ENCODE measurements at places on chromosomes 7 and 10. TPM values are rescaled to one million over a fixed set of nuclear protein-coding genes. Genes with fewer than 3 reads are reported as not detected.

VWDE gene
- total RNA-seq: 0.95 TPM

GRCh38 chr7:2070151-2070763, 162.5 kb downstream of the MAD1L1 start:
- no peak for DNase-seq

TRPV5 gene
- not detected for total RNA-seq

LDB3 gene
- 5.9 TPM for total RNA-seq

DNA sequence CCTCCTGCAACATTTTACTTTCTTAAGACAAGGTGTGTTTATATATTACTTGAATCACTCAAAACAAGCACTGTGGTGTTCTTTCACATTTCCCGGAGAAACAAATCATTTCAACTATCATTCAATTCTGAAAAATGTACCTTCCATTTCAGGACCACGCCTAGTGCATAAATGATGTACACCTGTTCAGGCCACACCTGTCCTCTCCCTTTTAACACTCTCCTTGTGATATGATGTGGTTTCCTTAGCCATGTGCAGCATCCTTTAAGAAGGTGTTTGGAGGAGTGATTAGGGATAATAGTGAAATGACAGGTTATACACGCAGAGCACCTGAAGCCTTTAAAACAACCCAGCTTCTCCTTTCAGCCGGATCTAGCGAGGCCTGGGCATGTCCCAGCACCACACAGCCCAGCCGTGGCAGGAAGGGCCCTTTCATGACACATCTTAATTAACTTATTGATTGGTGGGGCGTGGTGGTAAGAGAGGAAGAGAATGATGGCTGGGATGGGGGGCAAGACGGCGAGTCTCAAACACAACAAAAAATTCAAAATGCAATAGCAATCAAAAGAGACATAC, 26.9 kb downstream of the ABLIM1 start:
- DNase-seq: no peak

- DNase-seq: no peak
These were observed 396.5 kb upstream of the SEMA3D start for GRCh38 chr7:85583131-85583953.

DNA sequence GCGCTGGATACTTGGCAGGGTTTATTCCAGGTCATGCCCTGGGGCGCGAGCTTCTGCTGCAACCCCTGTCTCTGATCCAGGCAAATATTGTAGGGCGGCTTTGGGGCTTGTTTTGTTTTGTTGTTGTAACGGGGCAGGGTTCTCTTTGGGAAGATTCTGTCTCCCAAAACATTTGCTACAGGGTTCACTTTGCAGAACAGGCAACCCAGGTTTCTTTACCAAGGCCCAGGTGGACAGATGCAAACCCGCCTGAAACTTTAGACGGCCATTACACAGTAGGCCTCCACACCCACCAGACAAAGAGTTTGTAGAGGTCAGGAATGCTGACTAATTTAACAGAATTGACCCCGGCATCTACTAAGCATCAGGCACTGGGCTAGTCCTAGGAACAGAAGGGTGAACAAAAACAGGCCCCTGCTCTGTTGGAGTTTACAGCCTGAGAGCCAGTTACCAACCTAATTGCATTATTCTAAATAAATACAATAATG, 567 bp upstream of the CDCA7L start:
- DNase-seq: no peak

DNA sequence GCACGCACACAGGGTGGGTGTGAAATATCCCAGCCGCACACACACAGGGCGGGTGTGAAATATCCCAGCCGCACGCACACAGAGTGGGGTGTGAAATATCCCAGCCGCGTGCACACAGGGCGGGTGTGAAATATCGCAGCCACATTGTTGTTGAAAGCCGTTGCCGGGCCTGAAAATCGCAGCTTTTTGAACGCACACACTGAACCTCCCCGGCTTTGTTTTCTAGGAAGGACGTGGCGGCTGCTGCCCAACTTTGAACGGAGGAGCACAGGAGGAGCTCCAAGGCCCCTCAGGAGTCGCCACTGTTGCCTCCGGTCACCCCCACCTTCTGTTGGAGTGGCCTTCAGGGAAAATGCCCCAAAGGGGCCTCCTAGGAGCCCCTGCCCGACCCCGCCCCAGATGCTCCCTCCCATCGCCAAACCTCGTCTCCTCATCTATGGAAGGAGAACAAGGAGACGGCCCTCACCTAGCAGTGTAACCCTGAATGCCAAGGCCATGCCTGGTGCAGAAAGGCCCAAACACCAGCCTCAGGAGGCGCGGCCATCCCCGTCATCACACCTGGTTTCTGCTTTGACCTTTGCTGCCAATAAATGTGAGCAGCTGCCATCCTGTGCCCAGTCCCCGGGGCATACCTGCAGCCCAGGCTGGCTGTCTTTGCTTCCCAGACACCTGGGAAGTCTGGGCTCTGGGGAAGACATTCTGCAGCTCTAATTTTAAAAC, 318.6 kb downstream of the PTPRN2 start:
- no peak for DNase-seq

LRIT1 gene
- total RNA-seq: not detected

DNA sequence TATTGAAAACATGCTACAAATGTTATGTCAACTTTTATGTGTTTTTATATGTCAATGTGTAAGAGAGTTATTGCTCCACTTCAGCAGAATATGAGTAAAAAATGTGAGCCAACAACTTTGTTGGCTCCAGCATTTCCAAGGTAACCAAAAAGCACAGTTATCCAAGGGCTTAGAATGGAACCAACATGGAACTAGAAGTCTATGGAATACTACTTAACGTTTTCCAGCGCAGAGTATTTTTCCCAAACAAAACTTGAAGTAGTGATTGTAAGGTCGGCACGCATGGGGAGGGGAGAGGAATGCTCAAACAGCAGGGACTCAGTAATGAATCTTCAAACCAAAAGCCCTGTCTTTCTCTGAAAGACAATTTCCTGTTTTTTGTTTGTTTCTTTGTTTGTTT, 45.0 kb upstream of the TSPAN13 start:
- DNase-seq: no peak

DNA sequence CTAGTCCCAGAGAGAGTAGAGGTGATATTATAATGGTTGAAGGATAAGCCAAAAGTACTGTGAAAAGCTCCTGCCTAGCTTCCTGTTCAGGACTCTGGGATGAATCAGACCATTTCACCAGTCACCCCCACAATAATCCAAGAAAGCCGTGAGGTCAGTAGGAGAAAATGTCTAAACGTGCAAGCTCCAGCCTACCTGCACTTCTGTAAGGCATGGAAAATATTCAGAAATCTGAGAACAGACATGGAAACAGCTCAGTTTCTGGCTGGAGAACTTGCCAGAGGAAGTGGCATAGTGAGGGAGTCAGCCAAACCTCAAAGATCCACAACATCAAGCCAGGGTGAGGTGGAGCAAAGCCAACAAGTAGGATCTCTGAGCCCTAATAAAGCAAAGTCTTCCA, 58.2 kb downstream of the ELAPOR2 start:
- DNase-seq: no peak

SNX10 gene
- total RNA-seq: 7.7 TPM

EPHB4 gene
- 188 TPM for total RNA-seq

GRCh38 chr10:7275761-7276440, 134.9 kb downstream of the SFMBT2 start:
- DNase-seq: no peak

GRCh38 chr7:45401851-45402250, 172.3 kb upstream of the ADCY1 start:
- DNase-seq: no peak

GRCh38 chr10:116781370-116781884, 39.1 kb upstream of the HSPA12A start:
- no peak for DNase-seq

GRCh38 chr7:91526404-91526803, 262.2 kb downstream of the FZD1 start:
- no peak for DNase-seq

DNA sequence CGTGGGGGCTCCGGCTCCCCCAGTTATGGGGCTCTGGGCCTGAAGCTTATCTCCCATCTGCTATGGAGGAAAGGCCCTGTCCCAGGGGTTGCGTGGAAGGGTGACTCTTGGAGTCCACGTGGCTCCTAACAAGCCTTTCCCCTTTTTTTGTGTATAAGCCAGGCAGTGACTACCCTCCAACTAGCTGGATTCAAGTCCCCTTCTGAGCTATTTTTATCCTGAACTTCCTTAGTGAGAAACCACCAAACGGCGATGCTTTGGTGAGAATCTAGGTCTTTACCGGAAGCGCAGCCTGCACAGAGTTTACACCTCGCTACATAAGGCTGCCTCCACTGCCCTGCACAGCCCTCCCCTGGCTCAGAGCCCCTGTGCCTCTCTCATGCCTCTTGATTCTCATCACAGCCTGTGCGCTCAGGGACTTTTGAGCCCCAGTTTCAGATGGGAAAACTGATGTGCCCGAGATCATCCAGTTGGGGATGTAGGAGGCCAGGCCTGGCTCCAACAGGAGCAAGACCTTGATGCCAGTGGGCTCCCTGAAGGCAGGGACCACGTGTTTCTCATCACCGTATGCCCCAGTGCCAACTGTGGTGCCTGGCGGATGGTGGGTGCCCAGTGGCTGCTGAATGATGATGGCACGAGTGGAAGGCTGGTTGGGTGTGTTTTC, 102.3 kb upstream of the PPIF start:
- DNase-seq: no peak

GRCh38 chr7:83937930-83938329, 256.7 kb downstream of the SEMA3A start:
- no peak for DNase-seq

GRCh38 chr7:37365405-37365804, 83.3 kb downstream of the ELMO1 start:
- no peak for DNase-seq

GNGT1 gene
- total RNA-seq: not detected

GRCh38 chr10:45379891-45380540, 6.0 kb downstream of the ALOX5 start:
- DNase-seq: no peak

- DNase-seq: no peak
These were observed 81.9 kb downstream of the CCDC3 start for GRCh38 chr10:12919574-12919973.

- no peak for DNase-seq
These were observed 40.8 kb upstream of the TSPAN33 start for GRCh38 chr7:129103561-129104324.

TMEM236 gene
- total RNA-seq: 0.73 TPM

DNA sequence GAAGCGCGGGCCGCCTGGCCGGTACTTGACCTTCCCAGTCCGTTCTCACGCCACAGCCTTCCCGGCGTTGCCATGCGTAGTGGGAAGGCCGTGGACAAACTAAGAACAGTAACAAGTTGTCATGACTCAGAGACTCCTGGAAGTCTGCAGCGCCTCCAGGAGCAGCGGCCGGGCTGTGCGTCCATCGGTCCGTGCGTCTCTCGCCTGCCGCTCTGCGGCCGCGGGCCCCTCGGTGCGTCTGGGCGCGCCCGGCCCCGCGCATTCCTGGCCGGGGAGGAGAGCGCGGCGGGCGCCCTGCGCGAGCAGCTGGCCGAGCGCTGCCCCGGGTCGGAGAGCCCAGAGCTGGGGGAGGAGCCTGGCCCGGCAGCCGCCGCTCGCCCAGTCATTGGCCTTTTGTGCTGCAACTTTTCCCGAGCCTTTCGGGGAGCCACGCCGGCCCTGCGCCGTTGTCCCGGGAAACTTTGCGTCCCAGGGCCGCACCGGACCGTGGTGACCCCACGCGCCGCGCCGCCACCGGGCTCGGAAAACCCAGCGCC, 123.7 kb downstream of the TACC2 start:
- peak; percentile 88 for DNase-seq

DNA sequence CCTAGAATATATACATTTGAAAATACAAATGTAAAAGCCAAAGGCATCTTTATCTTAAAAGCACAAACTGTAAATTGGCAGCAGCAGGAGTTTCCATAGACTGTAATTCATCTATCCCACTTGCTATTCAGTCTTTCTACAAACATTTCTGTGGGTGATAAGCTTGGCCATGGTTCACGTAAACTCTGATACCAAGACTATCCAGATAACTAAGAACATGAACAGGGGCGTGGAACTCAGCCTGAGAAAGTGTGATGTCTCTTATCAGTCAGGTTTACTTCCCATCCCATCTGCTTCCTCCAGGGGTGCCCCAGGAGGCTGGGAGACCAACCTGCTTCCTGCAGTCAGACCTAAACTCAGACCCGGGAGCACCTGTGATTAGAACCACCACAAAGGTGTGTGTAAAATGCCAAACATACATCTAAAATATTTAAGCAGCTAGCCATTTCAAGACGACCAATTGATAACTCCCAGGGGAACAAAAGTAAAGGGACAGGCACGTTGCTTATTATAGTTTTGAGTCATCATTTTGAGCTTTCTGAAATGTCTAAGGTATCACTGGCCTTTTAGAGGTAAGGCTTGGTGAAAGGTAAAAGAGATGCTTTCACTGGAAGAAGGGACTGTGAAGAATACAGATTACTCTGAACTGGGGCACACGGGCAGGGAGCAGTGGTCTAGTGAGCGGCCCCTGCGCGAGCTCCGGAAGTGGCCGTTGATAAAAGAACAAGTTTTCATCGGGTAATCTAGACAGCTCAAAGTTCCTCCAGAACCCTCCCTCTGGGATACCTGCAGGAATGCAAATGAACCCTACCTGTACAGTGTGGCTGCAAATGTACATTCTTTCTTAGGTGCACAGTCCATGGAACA, 51.5 kb downstream of the RSU1 start:
- DNase-seq: no peak

GRCh38 chr7:44065431-44066110, at the start of gene PGAM2:
Gene PGAM2 (minus strand): TSS chr7:44065567. CDS start chr7:44065529, 38 bp downstream.
- no peak for DNase-seq

SSMEM1 gene
- not detected for total RNA-seq

GRCh38 chr10:112774798-112775197, 175.2 kb upstream of the TCF7L2 start:
- DNase-seq: no peak

DNA sequence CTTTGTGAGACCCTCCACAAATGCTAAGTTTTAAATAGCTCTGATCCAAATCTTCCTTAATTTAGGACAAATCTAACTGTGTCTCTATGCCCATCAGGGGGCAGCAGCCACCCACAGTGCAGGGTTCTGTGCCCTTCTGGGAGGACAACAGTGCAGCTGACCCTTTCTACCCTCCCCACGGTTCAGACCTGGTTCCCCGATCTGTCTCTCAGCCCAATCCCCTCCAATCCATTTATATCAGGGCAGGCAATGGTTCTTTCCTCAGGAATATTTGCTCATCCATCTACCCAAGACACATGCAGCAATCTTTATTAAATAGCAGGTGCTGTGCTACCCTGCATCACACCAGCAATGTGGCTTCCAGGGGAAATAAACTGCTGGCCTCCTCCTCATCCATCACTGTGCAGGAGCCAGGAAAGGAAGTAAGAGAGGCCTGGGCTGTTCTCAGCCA, 4.0 kb upstream of the RBM28 start:
- DNase-seq: peak; percentile 26

- no peak for DNase-seq
These were observed 519.2 kb downstream of the TFEC start for GRCh38 chr7:115511330-115511729.
